ENCODE measurements at places on chromosomes 13 and 19.

- no peak for DNase-seq
Observed at GRCh38 chr13:35789335-35790165, 313.1 kb upstream of the MAB21L1 start.

DNA sequence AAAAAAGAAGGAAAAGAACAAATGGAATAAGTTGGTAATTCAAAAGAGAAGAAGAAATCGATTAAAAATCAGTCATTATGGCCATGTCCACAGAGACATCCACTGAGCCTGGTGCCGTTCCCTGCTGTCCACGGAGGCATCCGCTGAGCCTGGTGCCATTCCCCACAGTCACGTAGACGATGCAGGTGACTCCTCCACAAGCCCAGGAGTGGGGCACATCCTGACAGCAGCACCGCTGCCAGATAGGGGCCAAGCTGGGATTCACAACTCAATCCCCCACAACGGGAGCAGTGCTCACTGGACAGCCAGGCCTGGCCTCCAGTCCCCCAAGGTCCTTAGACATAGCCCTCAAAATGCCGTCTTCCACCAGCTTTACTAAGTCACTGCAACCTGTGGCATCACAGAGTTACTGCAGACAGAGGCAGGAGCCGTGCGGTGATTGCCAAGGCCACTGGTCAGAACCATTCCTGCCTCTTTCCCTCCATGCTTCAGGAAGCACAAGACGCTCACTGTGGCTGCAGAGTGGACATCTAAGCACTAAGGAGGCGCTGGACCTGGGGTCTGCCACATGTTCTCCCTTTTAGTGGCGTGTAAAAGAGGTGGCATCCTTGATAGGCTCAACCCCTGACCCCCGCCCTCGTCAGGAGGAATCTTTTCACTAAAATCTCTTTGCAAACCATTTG is 131.5 kb upstream of the SPACA7 start:
- DNase-seq: peak; percentile 27

DNA sequence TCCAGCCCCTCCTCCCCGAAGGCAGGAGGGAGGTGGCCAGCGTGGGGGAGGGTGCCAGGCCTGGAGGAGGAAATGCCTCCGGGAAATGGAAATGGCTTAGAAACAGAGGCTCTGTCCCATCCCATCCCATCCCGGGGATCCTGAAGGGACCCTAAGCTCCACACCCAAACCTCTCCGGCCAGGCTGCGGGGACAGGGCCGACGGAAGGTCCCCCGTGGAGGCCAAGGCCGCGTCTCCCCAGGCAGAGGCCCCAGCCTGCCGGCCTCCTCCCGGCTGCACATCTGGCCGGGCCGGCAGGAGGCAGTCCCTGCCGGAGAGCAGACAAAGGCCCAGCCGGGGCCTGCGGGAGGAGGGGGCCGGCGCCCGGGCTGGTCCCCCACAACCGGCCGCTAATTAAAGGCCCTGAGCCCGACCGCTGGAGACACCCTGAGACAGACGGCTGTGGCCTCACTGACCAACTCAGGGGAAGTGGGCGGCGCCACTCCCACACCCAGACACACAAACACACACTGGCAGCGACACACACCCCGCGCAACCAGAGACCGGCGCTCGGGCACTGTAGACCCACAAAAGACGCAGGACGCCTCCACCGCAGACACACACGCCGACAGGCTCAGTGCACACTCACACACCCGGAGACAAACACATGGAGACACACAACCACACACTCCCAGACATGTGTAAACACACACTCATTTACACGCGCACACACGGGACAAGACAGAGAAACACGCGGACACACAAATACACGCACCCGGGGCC is 1.1 kb downstream of the ADAMTS10 start:
- DNase-seq: peak; percentile 48

DNA sequence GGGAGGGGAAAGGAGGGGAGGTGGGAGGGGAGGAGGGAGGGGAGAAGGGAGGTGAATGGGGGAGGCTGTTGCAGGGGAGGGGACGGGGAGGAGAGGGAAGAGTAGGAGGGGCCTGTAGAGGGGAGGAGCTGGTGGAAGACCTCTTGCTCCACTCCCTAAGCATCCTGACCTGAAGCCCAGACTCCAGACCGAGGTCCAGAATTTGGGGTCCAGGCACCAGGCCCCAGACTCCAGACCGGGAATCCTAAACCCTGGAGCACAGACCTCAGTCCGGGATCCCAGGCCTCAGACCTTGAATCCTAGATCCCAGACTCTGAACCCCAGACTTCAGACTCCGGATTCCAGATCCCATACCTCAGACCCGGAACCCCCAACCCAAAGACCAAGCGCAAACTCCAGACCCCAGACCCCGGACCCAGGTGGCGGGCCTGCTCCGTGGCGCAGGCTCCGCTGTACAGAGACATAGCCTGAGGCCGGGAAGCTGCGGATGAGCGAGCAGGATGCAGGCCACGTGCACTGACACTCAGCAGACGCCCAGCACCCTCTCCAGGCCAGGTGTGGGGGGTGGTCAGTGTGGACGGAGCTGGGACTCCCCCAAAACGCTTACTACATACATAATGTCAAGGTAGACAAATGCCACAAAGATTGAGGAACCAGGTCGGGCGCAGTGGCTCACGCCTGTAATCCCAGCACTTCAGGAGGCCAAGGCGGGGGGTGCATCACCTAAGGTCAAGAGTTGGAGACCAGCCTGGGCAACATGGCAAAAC is 710 bp upstream of the BTBD2 start:
- DNase-seq: no peak

GRCh38 chr13:24181991-24182702 is 21.6 kb downstream of the SPATA13 start:
- no peak for DNase-seq

DNA sequence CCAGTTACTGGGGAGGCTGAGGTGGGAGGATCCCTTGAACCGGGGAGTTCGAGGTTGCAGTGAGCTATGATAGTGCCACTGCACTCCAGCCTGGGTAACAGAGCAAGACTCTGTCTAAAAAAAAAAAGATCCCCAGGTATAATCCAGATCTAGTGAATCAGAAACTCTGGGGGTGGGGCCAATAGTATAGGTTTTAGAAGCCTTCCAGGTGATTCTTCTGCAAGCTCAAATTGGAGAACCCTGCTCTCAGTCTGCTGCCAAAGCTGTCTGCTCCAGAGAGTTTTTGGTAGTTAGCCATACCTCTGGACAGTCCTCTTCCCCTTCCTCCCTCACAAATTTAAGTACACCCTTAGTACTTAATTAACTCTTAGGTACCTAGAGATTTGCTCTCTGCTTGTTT is 28.0 kb downstream of the SERP2 start:
- no peak for DNase-seq

GRCh38 chr13:34881494-34881893 is 60.6 kb upstream of the NBEA start:
- no peak for DNase-seq

GRCh38 chr19:10260141-10260584 is 8.1 kb downstream of the MRPL4 start:
- DNase-seq: no peak

- DNase-seq: no peak
Observed at GRCh38 chr13:99919132-99919531, 52.4 kb downstream of the ZIC5 start.

GRCh38 chr19:1173845-1174809 is at the start of gene SBNO2:
TSS of gene SBNO2 (minus strand) at chr19:1174268. CDS start at chr19:1154276, 19,992 bp downstream.
- peak; percentile 98 for DNase-seq

DNA sequence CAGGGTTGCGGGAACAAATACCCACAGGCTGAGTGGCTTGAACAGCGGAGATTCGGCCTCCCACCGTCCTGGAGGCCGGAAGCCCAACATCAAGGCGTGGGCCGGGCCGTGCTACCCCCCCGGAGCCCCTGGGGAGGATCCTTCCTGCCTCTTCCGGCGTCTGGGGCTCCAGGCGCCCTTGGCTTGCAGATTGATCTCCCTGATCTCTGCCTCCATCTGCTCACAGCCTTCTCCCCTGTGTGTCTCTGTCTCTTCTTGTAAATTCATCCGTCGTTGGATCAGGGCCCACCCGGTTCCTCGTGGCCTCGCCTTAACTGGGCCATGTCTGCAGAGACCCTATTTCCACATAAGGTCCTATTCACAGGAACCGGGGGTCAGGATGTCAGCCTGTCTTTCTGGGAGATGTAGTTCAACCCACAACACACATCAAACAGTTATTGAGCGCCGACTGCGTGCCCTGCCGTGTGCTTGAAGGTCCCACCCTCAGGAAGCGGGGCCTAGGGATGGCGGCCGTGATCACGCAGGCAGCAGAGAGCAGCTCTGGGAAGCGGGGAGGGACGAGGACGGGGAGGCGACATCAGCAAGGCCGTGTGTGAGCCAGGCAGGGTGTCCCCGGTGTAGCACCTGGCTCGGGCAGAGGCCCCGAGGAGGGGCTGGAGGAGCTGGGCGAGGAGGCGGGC is 21.3 kb downstream of the HCN2 start:
- no peak for DNase-seq

DNA sequence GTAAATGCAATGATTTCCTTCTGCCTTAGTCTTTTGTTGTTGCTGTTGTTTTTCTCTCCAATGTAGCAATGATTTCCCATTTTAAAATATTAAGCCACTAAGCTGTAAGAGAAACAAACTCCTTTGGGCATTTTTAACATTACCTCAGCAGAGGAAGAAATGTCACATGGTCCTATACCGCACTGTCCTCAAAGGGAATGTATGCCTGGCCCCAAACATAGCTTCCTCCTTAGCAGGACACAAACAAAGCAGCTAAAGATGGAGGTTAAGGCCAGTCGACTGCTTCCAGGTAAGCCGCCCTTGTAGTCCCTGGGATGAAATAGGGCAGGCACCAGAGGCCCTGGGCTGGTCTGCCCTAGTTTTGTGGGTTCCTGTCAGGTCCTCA is 249.0 kb downstream of the TSHZ3 start:
- no peak for DNase-seq

GRCh38 chr19:12864143-12864542 is 17.1 kb downstream of the DNASE2 start:
- no peak for DNase-seq

- DNase-seq: no peak
Observed at GRCh38 chr19:9969688-9969975, 33.3 kb upstream of the OLFM2 start.

DNA sequence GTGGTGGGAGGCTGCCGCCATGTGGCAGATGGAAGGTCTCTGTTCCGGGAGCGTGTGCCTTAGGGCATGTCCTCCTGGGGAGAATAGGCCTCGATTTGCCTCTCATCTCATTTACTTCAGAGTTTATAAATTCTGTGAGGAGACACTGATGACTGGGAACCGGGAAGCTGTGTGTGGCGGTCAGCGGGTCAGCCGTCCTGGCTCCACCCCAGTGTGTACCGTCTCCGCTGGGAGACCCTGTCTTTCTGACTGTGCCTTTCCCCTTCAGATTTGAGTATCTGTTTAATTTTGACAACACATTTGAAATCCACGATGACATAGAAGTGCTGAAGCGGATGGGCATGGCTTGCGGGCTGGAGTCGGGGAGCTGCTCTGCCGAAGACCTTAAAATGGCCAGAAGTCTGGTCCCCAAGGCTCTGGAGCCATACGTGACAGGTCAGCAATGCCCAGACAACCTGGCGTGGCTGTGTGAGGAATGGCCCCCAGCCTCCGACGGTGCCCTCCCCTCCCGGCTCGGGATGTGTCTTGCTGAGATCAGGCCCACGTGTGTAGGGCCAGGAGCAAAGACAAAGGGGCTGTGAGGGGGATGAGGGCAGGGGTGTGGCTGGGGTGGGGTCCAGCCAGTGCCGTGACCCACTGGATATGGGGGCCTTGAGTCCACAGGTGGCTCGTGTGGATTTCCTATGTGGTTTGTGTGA is 21.6 kb downstream of the ATP4B start:
- DNase-seq: no peak
